ENCODE measurements at places on chromosomes 1 and 21.

DNA sequence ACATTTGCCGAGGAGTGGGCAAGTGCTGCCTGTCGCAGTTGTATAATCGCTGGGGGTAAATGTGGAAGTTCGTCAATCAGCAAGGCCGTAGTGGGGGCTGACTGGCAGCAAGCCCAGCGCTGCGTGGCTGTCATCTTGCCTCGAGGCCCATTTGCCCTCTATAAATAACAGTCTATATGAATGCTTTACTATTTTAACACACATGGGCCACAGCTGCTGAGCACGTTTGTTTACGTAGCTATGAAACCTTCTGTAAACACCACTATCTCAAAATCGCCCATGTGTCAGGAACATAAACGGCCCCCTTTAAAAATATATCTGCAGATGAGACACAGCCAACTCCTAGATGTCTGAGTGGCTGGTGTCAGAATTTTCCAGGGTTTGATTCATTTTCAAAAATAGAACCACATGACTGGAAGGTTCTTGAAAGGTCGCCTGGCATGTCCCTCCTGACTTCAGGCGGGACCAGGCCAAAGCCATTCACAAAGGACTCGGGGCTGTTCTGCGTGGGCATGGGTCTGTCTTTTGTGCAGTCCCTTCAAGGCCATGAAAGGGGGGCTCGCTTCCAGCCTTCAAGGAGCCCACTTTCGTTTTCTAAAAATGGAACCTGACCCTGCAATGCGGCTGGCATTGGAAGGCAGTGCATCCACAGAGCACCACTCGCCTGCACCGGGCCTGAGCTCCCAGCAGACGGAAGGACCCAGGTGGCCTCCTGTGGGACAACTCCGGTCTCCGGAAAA is 205.5 kb downstream of the KCNJ6 start:
- peak; percentile 17 for DNase-seq

- DNase-seq = no peak
Observed at GRCh38 chr21:45993210-45994085, 11.9 kb downstream of the COL6A1 start.

DNA sequence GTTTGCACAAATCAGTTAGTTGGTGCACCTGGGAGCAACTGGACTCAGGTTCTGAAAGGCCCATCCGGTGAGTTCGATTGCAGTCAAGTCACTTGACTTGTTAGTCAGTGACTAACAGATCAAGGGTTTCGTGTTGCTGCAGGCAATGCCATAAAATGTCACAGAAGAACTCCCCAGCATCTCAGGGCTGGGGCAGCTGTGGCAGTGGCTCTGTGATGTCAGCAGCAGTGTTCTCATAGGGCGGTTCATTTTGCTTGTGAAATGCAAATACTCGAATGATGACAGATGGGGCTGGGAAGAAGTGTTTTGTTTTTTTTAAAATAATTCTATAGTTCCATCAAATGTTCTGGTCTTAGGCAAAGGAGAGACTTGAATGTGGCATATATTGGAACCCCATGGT is 287.8 kb downstream of the LMX1A start:
- DNase-seq = no peak

DNA sequence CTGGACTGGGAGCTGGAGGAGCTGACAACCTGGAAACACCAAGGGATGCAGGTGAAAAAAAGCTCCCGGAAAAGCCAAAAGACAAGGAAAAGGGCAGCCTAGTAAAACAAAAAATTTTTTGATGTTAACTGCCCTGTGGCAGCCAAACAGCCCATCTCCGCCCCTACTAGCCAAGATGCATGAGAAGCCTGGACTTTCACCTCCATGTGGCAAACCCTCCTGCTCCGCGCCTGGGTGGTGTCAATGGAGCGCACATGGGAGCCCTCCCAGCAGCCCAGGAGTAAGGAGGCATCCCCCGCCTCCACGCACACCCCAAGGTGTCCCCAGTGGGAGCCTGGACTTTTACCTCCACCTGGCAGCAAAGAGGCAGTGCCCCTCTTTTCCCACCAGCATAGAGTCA is 30.5 kb downstream of the LEMD1 start:
- DNase-seq = no peak

DNA sequence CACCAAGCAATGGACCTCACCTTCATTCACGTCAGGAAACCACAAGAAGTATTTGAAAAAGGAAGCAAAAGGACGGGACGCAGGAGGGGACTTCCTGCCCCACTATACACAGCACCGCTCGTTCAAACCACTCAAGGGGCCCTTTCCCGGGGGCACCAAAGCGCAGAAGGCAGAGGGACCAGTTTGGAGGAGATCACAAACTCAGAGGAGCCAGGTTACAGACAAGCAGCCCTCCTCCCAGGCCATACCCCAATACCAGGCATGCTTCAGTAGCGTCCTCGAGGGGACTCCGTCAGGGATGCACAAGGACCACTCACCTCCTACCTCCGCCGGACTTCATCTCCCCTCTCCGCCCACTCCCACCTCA is 685 bp downstream of the CRTC2 start:
- no peak for DNase-seq

GRCh38 chr1:19921310-19921709 is 2.1 kb downstream of the PLA2G2E start:
- DNase-seq = no peak

DNA sequence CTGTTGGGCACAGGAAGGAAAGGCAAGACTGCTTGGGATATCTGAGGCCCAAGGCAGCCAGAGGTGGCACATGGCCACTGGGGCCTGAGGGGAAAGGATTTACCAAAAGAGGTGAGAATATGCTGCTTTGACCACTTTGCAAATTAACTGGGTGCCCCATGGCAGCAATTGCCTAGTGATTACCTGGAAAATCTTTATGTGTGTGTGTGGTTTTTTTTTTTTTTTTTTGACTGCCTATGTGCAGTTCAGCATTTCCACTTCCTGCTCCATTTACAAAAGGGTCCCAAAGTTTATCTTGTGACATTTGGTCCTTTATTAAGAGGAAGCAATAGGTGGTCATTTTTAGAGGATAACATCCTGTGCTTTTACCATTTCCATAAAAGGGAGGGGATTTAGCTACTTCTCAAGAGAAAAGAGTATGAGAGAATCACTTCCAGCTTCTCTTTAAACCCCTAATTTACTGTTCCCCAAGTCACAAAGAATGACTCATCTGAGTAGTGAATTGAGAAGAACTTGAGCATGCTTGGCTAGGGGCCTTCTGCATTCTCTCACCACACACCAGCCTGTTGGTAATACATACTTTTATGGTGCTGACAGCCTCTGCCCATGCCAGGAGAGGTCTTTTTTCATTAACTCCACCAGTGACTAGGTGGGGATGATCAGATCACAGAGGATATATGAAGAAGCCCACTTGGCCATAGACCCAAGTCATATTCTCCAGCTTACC is 52.1 kb downstream of the SYDE2 start:
- no peak for DNase-seq

- DNase-seq = no peak
Observed at GRCh38 chr1:100611086-100611485, 73.1 kb downstream of the GPR88 start.

GRCh38 chr1:30912224-30912623 is 3.7 kb upstream of the SDC3 start:
- DNase-seq = no peak

GRCh38 chr21:33789697-33790096 is 125.9 kb downstream of the ATP5PO start:
- no peak for DNase-seq

DNA sequence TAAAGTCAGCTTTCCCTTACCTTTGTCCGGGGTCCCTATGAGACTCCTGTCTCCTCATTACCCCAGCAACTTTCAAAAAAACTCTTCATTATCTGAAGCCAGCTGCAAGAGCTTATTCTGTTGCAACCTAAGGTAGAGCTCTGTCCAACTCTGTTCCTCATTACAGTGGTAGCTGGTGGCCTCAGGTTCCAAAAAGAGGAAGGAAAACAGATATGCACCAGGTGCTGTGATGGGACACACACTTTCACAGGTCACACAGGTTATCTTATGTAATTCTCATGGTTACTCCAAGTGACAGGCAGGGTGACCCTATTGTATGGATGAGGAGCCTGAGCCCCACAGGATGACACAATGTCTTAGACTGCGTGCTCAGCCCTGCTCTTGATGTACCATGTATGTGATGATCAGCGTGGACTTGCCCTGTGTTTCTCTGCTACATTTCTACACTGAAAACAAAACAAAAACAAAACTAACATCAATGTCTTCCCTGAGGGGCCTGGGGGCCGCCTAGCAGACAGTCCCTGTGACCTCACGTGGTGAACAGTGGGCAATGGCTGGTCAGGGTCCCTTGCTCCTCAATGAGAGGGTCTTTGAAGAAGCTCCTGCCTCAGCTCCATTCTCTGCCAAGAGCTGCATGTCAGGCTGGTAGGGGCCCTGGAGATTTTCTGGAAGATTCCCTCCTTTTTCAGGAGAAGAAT is 9.7 kb upstream of the TENT5C start:
- no peak for DNase-seq

GRCh38 chr21:18235545-18235944 is 9.1 kb upstream of the CHODL start:
- DNase-seq = no peak

GRCh38 chr1:58896246-58897183 is 112.7 kb upstream of the JUN start:
- DNase-seq = no peak

DNA sequence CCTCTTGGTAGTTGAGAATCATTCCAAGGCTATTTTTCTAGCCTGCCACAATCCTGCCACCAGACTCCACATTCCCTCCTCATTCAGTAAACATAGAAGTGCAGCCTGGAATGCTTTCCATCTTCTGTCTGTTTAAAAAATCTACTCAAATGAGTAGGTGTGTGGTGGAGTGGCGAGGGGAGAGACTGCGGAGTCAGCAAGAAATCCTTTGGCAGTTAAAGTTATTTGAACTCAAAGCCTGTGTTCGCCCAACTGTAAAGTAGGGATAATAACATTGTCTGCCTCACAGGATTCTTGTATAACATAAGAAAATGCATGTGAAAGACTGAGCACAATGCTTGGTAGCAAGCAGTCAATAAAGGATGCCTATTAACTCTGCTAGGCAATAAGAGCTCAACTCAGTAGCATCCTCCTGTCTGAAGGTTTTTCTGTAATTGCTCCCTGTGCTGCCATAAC is 22.2 kb upstream of the DPT start:
- DNase-seq = no peak

GRCh38 chr21:32499249-32500055 is 85.9 kb downstream of the TCP10L start:
- no peak for DNase-seq

DNA sequence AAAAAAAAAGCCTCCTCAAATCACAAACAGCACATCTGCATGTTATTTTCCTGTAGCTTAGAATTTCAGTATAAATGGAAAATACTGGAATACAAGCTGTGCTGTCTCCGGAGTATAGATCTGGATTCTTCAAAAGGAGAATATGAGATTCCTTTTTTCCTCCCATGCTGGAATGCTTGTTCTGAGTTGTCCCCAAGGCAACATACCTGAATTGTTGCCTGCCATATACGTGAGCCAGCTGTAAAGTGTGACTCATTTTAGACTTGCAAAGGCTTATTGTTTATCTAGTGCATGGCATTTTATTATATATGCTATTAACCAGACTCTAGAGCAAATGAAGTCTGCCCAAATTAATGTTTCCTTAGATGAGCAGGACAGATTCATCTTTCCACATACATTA is 95.0 kb upstream of the C1orf105 start:
- no peak for DNase-seq

GRCh38 chr1:87127581-87127980 is 201.1 kb upstream of the LMO4 start:
- DNase-seq = no peak

DNA sequence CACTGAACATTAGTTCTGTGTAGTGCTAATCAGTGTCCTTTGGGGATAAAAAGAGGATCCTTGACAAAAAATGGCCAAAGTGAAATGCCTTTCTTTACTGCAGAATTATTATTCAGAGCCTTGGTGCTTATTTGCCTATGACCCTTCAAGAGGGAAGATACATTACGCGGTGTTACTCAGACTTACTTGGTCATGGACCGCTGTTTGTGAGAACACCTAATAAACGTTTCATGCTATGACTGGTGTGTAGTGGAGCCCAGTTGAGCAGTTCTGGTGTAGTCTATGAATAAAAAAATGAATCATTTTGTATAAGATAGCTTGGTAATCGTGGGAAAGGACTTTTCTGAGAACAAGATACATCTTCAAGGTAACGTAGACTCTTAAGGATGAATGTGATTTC is 8.3 kb downstream of the NFYC start:
- no peak for DNase-seq

DNA sequence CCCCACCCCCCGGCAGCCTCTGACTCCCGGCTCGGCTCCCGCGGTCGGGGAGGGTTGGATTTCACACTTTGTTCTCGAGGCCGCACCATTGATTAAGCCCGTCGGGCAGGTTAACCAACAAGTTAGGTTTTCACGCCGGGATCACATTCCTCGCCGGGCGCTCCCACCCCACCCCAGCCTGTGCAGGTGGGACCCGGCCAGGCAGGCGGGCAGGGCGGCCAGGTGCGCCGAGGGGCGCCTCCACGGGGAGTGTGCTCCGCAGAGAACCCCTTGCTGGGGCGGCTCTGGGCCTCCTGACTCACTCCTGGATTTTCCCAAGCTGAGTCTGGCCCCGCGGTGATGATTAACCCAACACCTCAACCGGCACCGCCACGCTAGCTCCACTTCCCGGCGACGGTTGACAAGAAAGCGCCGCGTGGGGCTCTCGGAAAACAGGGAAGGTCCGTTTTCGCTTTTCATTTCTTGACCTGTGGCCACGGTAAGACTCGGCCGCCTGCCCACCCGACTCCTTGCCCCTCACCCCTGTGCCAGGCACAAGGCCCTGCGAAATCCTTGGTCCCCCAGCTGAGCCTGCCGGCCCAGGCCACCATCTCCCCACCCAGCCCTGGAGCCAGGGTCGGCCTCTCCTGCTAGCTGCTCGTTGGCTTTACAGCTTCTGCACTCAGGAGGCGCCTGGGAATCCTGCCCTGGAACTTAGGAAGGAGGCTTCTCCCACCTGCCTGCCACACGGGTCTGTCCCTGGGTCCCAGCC is 8.8 kb upstream of the TTLL10 start:
- no peak for DNase-seq

GRCh38 chr1:230708631-230709580 is 5.0 kb downstream of the AGT start:
- no peak for DNase-seq

DNA sequence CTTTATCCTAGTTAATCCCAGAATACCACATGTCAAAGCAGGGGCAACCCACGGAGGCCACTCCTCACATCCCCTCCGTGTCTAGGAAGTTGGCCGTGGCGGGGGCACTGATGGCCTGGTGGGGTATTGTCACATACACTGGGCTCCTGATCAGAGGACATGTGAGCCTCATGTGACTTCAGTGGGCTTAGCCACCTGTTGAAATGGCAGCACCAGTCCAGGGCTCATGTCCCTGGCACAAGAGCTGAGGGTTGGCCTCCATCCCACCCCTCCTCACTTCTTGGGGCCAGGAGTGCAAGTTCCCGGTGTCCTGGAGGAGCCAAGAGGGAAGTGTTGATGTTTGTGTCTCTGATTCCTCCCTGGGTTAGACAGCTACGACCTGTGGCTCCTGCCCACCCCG is 313.4 kb downstream of the CAMTA1 start:
- DNase-seq = no peak

- no peak for DNase-seq
Observed at GRCh38 chr1:223486366-223486765, 93.2 kb downstream of the CCDC185 start.

- DNase-seq = no peak
Observed at GRCh38 chr1:107689159-107689558, 275.8 kb downstream of the VAV3 start.

GRCh38 chr1:200694738-200695137 is 25.0 kb upstream of the DDX59 start:
- DNase-seq = no peak

GRCh38 chr1:87872189-87872588 is 543.5 kb downstream of the LMO4 start:
- no peak for DNase-seq
